ENCODE measurements at places on chromosomes 3 and 15.

DNA sequence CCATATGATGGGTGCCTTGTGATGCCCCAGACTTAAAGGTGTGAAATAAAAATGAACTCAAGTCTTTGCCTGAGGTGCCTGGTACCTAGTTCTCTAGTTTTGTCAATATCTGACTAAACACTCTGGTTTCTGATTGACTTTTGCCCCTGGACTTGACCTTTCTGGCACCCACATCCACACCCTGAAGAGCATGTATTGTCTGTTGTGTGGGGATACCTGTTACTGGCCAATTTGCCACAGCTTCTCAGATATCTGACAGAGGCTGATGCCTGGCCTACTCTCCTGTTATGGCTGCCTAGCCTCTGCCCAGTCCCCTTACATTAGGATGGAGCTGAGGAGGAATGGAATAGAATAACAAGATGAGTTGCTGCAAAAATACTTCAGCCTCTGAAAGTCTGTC is 3.6 kb downstream of the ZBTB38 start:
- H3K4me1 ChIP-seq, result peaks cover 4% of the 10 kb centered on the region
- H3K4me3 ChIP-seq, result no peak overlapping the region
- H3K27ac ChIP-seq, result no peak overlapping the region
- no peaks in the 10 kb centered on the region for H3K36me3 ChIP-seq

GRCh38 chr15:41804361-41804760 is 23.5 kb upstream of the JMJD7 start:
- H3K27ac ChIP-seq, result no peak overlapping the region
- no peak for DNase-seq
- no peaks in the 10 kb centered on the region for H3K27me3 ChIP-seq
- H3K36me3 ChIP-seq, result no peaks in the 10 kb centered on the region
- no peak overlapping the region for H3K4me3 ChIP-seq

DNA sequence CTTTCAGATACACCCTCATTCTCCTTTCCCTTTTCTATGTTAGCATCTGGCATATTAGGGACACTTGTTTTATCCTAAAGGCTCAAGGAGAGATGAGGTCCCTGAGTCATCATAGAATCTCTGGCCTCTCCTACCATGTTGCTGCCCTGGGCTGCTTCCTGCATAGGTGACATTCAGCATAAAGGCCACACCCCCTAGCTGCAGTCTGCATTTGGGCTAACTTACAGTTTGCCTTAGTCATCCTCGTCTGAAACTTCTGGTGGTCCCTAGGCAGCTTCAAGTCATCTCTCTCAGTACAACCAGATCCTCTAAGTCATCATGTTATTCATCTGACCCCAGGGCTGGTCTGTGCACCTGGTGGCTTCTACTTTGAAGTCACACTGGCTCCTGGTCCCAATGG is 982.7 kb upstream of the NR2F2 start:
- no peaks in the 10 kb centered on the region for H3K27me3 ChIP-seq
- no peaks in the 10 kb centered on the region for H3K4me1 ChIP-seq
- H3K36me3 ChIP-seq, result no peaks in the 10 kb centered on the region
- H3K27ac ChIP-seq, result no peak overlapping the region

DNA sequence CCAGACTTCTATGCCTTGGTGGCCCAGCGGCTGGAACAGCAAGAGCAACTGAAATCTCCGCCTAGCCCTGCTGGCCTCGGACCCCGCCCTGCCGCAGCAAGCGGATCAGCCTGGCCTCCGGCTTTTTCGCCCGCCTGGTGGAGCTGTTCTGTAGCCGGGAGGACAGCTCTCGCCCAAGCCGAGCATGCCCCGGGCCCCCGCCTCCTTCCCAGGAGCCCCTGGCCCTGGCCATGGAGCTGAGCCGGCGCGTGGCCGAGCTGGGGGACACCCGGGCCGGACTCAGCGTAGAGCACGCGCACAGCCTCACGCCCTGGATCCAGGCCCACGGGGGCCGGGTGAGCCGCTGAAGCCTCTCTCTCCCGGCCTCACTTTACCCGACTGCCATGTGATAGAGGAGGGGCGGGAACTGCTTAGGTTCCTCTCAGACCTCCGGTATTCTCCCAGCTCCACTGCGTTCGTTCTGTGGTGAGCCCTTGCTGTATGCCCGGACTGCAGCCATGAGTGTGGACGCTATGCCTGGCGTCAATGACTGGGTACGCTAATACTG is 24.1 kb upstream of the MRPL3 start:
- no peaks in the 10 kb centered on the region for H3K4me1 ChIP-seq
- no peak overlapping the region for H3K27ac ChIP-seq
- no peak overlapping the region for H3K4me3 ChIP-seq
- no peaks in the 10 kb centered on the region for H3K27me3 ChIP-seq
- no peak for DNase-seq

DNA sequence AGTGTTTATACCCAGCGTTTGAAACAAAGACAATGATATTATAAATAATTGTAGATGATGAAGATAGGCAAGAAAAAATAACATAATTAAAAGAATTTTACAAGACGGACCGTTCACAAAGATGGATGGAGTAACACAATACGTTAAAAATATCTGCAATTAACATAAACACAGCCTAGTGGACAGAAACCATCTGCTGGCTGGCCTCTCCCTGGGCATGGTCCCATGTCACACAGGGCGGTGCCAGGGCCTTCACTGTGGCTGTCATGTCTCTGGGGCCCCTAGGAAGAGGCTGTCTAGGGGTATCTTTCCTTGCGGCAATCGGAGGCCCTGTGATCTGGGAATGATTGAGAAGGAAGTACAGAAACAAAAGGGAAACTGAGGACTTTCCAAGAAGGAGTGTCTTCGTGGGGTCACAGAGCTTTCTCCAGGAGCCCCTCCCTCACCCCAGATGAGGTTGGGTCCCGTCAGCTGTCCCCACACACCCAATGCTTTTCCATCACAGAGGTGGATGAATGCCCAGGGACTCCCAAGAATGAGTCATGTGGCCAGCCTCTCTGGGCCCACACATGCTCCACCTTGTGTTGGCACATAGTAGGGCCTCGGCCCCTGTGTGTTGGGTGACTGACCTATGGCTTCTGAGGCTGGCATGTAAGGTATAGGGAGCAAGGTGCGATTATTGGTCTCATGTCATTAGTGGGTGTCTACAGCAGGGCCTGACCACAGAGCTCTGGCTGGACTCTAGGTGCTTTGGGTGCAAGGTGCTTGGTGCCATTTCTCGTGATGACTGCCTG is 87.1 kb downstream of the DNAJB8 start:
- no peaks in the 10 kb centered on the region for H3K27me3 ChIP-seq
- no peak overlapping the region for H3K4me3 ChIP-seq
- no peaks in the 10 kb centered on the region for H3K4me1 ChIP-seq
- DNase-seq, result no peak
- H3K27ac ChIP-seq, result no peak overlapping the region

DNA sequence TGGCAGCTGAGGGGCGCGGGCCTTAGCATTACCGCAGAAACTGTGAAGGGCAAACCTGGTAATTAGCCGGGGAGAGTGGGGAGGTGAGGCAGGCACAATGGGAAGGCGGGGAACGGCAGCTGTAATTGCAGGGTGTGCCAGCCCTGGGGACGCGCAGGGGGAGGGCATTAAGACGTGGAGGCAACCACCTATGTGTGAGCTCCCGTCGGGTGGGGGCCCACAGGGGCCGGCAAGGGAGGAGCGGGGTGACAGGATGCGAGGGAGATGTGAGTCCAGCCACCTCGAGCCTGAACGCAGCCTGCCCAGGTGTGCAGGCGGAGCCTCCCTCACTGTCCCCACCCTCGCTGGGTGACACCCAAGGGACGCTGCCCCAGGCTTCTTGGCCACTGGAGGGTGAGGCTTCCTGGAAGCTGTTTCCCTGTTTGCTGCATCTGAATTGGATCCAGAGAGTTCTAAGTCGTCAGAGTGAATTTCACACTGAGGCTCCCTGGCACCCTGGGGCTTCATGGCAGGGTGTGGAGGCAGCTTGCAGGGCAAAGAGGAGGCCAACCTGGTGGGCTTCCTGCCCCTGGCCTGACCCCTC is 130.6 kb upstream of the MEF2A start:
- no peaks in the 10 kb centered on the region for H3K36me3 ChIP-seq
- H3K27me3 ChIP-seq, result no peaks in the 10 kb centered on the region
- peak; percentile 26 for DNase-seq
- no peaks in the 10 kb centered on the region for H3K4me1 ChIP-seq
- no peak overlapping the region for H3K4me3 ChIP-seq
- no peak overlapping the region for H3K27ac ChIP-seq

DNA sequence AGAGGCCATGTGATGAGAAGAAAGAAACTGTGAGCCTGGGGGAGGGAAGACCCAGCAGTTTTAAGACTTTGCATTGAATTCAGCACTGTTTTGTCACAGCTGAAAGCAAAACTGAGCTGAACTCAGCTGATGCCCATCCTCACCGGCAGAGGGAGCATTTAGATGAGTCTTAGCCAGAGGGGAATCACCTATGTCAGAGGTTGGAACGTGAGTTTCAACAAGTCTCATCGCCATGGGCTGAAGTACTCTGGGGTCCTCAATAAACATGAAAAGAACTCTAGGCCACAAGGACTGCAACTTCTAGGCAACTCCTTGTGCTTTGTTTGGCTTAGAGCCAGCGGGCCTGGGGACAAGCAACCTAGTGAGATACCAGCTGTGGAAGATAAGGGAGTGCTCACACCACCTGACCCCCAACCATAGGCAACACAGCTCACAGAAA is 324.5 kb downstream of the TBL1XR1 start:
- peak; percentile 47 for DNase-seq
- no peaks in the 10 kb centered on the region for H3K4me1 ChIP-seq
- H3K4me3 ChIP-seq, result no peak overlapping the region
- no peak overlapping the region for H3K27ac ChIP-seq

GRCh38 chr15:68419301-68420175 is 12.4 kb downstream of the ITGA11 start:
- H3K27me3 ChIP-seq, result no peaks in the 10 kb centered on the region
- no peaks in the 10 kb centered on the region for H3K4me1 ChIP-seq
- DNase-seq, result no peak

DNA sequence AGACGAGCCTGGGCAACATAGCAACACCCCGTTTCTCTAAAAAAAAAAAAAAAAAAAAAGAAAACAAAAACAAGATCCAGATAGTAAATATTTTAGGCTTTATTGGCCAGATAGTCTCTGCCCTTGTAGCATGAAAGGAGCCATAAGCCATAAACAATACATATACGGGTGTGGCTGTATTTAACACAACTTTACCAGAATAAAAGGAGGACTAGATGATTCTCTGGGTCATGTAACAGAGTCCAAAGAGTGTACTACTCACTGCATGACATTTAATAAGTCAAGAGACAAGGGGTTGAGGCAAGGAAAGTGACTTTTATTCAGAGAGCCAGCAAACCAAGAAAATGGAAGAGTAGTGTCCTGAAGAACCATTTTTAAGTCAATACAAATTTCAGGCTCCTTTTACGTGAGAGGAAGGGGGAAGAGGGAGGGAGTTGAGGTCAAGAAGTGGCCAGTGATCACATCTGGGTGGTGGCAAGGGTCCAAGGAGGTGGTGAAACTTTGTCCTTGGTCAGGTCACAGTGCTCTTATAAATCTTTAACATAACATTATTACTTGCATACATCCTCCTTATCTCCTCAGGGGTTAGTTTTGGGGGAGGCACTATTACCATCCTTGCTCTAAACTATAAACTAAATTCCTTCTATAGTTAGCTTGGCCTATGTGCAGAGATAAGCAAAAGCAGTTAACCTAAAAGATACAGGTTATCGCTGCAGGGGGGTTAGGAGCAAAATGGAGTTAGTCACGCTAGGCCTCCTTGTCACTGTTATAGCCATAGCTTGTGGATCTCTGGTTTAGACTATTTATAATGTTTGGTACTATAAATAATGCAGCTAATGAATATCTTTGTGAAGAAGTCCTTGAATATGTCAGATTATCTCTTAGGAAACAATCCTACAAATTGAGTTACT is 46.1 kb downstream of the METTL6 start:
- no peak overlapping the region for H3K4me3 ChIP-seq
- no peak for DNase-seq
- H3K27me3 ChIP-seq, result no peaks in the 10 kb centered on the region
- H3K27ac ChIP-seq, result no peak overlapping the region
- H3K36me3 ChIP-seq, result no peaks in the 10 kb centered on the region

DNA sequence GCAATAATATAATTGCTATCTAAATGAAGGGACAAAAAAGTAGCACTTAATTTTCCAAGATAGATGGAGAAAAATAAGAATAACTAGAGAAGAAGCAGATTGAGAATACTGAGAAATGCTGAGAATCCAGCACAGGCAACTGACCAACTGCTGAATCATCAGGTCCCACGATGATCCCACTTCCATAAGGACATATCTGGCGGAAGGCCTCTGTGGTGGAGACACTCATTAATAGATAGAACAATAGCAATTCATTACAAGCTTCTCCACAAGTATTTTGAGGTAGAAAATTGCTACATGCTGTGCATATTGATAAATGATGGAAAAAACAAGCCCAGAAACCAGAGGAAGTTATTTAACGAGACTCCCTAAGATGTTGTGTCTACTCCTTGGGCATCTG is 105.9 kb downstream of the DUT start:
- no peaks in the 10 kb centered on the region for H3K27me3 ChIP-seq
- H3K36me3 ChIP-seq, result no peaks in the 10 kb centered on the region
- H3K4me1 ChIP-seq, result no peaks in the 10 kb centered on the region
- no peak overlapping the region for H3K4me3 ChIP-seq
- no peak for DNase-seq

DNA sequence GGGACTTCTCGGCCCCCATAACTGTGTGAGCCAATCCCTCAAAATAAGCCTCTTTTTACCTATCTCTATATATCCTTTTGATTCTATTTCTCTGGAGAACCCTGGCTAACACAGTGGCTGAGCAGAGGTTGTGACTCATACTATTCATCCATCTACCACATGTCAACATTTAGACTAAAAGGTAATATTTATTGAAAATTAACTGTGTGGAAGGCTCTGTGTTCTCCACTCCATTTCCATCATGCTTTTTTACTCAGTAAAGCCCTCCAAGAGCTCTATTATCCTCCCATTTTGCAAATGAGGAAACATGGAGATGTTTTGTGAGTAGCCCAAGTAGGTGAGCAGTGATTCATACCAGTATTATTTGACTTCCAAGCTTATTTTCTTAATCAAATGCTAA is 217.9 kb upstream of the DCBLD2 start:
- H3K27ac ChIP-seq, result no peak overlapping the region
- no peaks in the 10 kb centered on the region for H3K27me3 ChIP-seq
- no peak overlapping the region for H3K4me3 ChIP-seq
- DNase-seq, result no peak
- no peaks in the 10 kb centered on the region for H3K36me3 ChIP-seq

GRCh38 chr3:53043738-53044137 is 2.1 kb downstream of the SFMBT1 start:
- H3K36me3 ChIP-seq, result no peaks in the 10 kb centered on the region
- no peak for DNase-seq
- H3K27ac ChIP-seq, result peak overlapping the region; percentile 86
- H3K27me3 ChIP-seq, result no peaks in the 10 kb centered on the region

GRCh38 chr3:170852324-170852723 is 17.7 kb downstream of the RPL22L1 start:
- no peaks in the 10 kb centered on the region for H3K27me3 ChIP-seq
- no peaks in the 10 kb centered on the region for H3K36me3 ChIP-seq
- H3K27ac ChIP-seq, result no peak overlapping the region
- H3K4me3 ChIP-seq, result no peak overlapping the region
- no peaks in the 10 kb centered on the region for H3K4me1 ChIP-seq
- no peak for DNase-seq
